ENCODE measurements at places on chromosomes 5 and 9.

- peak; percentile 52 for DNase-seq
Measured at GRCh38 chr9:37650873-37651768, at the start of gene FRMPD1. TSS of gene FRMPD1 (plus strand) at chr9:37650954. CDS start at chr9:37692642, 41,688 bp downstream.

- no peak for DNase-seq
Measured at GRCh38 chr9:123487944-123488548, 132.0 kb downstream of the CRB2 start.

GRCh38 chr5:120092649-120093048, 371.5 kb upstream of the PRR16 start:
- DNase-seq, result no peak

GRCh38 chr9:127762111-127762676, 16.3 kb downstream of the SH2D3C start:
- DNase-seq, result no peak

DNA sequence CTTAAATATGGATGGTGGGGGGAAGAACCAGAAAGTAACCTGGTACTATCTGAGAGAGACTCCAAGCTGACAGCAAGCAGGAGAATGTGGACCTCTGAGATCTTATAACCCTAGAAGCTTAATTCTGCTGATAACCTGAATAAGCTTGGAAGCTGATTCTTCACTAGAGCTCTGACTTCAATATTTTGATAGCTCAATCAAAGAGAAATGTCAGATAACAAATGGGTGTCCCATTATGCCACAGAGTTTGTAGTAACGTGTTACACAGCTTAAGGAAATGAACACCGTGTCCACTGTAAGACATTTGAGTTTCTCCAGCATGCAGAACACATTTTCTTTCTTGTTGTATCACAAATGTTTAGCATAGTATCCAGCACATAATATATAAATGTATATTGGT, 626.7 kb downstream of the CDH12 start:
- no peak for DNase-seq

GRCh38 chr5:140367256-140368013, 7.4 kb downstream of the SLC4A9 start:
- no peak for DNase-seq

DNA sequence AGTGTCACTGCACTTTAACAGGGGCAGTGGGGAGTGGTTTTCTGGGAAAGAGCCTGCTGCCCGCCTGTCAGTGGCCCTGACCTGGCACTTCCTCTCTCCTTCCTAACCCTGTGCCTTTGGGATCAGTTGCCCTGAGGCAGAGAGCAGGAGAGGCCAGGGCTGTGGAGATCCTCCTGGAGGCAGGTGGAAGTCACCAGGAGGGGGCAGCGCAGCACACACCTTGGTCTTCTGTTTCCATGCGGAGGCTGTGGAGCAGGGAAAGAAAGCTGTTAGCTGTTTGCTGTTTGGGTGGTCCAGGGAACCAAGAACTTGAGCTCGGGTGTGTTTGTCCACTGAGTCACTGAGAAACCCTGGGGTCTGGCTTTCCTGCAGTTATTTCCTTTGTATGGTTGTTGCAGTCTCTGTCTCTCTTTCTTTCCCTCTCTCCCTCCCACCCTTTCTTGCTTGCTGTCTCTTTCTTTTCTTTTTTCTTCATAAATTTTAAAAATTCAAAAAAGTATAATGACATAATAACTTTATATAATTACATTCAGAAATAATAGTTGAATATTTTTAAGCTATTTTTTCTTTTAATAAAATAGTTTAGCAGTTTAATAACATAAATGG, 28.1 kb downstream of the NTRK2 start:
- peak; percentile 38 for DNase-seq

GRCh38 chr5:156178117-156178516, 148.8 kb upstream of the SGCD start:
- DNase-seq, result no peak

- DNase-seq, result no peak
Measured at GRCh38 chr5:164649266-164649665, 1143.8 kb downstream of the MAT2B start.

DNA sequence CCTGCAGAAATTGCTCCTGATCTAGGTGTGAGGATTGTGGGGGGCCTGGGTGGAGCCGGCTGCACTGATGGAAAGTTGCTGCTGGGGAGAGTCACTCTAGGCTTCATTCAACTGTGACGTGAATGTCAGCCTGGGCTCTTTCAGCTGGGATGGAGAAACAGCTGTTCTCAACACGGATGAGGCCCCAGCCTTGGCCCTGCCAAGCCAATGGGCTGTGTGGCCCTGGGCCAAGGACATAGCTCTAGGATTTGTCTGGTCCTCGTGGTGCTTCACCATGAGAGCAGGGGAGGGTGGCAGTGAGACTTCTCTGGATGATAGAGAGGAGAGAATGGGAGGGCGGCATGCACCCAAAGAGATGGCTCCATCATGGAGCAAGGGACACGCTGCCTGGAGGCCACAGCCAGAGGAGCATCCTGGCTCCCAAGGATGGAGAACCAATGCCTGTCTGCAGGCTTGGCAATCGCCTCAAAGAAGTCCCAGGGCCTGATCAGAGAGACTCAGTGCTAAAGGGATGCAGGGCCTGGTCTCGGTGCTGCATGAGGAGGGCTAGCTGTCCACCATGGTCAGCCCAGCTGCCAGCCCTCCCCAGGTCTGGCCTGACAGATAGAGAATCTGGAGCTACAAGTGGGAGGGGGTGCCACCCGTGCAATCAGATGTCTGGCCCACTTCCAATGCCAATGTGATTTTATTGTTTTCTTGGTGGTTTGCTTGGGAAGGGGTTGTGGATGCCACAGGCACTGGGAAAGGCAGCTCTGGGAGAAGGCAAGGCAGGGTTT, 141.0 kb downstream of the GADD45G start:
- no peak for DNase-seq

DNA sequence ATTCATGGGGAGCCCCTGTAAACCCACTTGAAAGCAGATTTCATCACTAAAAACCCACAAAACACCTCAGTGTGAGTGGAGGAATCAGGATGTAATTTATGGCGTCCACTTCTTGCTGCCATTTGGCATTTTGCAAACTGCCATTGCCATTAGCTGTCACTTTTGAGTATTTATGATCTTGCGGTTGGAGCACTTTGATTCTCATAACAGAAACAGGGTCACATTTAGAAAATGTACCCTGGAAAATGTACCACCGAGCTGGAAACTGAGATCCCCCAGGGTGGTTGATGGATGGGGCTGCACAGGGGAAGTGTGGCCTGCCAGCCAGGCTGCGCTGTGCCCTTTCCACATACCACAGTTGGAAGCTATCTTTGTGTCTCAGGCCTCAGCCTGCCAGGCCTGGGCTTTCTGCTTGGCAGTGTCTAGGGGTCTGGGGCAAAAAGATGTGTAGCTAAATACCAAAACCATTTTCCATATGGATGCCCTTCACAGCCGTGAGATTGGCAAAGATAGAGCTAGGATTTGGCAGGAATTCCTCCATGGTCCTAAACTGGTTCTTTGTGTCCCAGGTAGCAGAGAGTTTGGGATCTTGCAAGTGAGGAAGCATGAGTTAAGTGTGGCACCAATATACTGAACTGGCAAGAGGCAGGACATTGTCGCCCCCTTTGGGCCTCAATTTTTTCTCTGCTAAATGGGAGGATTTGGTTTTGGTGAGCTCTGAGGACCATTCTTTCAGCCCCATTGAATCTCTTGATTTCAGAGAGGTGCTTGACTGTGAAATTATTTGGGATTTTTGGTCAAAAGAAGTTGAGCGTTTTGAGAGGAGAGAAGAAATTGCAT, 46.2 kb downstream of the GALNT10 start:
- DNase-seq, result no peak

DNA sequence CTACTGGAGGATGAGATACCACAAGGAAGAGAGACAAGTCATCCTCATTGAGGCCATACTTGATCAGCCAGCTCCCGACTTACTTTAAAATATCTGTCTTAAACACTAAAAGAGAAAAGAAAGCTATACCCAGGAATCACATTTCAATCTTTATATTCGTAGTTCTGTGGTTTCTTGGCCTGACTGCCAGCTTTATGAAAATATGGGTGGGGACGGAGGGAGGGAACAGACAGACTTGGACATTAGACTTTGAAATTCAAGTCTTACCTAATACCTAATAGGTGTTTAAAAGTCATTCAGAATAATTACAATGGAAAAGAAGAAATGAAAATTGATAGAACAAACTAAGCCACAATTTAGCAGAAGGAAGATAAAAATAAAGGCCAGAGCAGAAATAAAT, 604.8 kb upstream of the RORB start:
- DNase-seq, result no peak

DNA sequence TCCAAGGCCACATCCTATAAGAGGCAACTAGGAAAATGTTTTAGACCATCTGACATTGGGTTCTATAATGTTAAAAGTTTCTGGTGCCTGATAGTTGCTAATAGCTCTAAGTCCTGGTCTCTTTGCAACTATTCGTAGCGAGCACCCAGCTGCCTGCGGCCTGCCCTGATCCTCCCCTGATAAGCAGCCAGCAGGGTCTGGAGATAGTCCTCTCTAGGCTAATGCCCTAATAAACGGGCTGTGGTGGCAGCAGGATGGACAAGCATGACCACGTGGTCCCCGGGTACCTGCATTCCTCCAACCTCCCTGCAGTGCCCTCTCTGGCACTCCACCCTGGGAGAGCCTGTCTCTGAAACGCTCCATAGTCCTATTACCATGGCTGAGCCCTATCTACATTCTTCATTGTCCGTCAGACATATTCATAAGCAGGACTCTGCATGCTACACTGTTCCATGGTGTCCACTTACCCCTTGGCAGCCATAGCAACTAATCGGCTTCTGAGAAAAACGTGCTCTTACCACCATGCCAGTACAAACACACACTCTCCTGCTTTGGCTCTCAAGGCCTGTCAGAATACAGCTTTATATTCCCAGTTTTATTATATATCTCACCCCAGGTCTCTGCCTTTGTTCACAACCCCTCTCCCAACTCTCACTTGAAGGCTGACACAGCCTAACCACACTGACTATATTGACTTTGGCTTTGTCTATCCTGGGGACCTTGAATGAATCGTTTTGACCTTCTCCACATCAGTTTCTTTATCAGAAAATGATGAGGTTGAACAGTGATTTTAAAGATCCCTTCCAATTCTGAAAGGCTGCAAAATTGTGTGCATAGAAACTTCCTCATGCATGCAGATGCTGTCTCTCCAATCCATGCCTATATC, 49.9 kb upstream of the DAPK1 start:
- no peak for DNase-seq

DNA sequence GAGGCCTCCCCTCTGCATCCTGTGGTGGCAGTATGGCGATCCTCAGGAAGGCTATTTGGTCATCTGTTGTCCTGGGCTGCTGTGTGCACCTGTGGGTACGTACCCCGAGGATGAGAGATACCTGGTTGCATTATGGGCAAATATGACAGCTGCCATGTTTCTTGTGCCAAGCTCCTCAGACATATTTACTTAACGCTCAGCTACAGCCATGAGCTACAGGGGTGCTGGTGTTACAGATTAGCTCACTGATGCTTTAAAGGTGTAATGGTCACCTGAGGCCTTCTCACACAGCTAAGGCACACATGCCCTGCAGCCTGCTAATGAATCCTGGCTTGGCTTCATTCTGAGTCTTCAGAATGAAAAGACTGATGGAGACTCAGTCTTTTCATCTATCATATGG, 12.0 kb downstream of the NDST1 start:
- DNase-seq, result no peak

DNA sequence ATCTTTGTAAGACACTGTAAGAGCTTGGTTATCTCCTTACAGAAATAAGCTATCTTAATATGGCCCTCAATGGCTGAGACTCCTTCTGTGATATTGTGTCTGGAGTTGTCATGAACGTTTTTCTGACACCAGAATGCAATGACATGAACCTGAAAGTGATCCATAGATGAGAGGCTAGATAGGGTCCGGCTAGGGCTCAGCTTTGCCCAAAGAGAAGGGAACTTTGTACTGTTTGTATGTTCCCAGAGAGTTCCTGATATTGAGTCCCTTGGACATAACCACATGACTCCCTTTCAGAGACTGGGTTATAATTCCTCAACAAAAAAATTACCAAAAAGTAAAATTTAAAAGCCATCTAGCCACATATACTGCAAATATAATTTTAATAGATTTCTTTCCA, 575.8 kb upstream of the CLINT1 start:
- DNase-seq, result no peak

GRCh38 chr5:178196281-178196812, 8.0 kb upstream of the HNRNPAB start:
- DNase-seq, result no peak

DNA sequence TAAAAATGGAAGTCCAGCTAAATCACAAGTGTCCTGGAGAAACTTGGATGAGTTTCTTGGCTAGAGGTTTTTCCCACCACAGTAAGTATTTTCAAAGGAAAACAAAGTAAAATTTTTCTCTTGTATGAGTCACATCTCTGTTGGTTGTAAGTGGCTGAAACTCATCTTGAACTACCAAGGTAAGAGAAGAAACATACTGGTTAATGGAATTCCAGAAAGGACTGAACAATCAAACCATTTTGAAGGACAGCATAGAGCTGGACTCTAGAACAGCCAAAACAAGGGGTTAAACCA, 102.8 kb upstream of the CDKN2B start:
- DNase-seq, result no peak

GRCh38 chr9:137112564-137113384, 1.8 kb downstream of the DPP7 start:
- no peak for DNase-seq

DNA sequence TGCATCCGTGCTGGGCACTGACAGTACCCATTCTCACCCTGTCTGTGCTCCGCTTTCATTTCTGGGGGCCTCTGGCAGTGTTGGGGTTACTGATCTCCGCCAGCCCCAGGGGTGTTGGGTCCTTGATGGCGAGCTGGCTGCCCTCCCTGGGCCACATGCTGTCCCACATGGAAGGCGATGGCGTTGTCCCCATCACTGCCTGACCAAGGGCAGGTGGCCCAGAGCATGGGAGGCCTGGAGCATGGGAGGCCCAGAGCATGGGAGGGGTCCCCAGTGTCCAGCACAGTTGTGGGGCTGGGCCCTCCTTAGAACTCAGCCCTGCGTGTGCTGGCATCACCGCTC, 50.9 kb downstream of the RXRA start:
- DNase-seq, result no peak

DNA sequence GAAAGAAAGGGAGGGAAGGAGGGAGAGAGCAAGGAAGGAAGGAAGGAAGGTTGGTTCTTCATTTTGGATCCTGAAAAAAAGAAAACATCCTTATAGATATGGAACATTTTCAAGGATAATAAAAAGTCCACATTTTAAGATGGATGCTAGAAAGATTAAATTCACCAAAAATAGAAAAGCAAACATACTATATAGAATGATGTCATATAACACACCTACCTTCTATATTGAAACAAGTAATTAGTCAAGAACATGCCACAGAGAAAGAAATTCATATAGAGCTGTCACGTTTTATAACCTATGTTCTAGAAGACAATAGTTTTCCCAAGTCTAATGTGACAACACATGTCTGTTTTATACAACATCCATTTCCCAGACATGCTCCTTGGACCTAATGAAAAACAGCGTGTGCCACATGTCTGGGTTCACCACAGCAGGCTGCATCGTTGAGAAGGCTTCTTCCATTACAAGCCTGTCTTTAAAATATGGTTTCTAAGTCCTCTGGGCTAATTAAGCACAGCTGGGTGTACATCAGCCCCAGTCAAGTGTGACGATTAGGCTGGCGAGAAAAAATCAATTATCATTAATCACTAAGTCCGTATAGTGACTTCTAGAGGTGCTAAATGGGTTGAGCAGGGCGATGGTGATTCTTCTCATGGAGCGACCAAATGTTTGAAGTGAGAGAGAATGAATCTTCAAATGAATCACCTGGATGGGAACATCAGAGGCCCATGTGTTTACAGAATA, 301.8 kb downstream of the TLE1 start:
- no peak for DNase-seq

GRCh38 chr5:123164054-123164453, 75.0 kb downstream of the PRDM6 start:
- DNase-seq, result no peak
